ENCODE measurements at places on chromosomes 3 and 15. TPM values are rescaled to one million over a fixed set of nuclear protein-coding genes. Genes with fewer than 3 reads are reported as not detected.

DNA sequence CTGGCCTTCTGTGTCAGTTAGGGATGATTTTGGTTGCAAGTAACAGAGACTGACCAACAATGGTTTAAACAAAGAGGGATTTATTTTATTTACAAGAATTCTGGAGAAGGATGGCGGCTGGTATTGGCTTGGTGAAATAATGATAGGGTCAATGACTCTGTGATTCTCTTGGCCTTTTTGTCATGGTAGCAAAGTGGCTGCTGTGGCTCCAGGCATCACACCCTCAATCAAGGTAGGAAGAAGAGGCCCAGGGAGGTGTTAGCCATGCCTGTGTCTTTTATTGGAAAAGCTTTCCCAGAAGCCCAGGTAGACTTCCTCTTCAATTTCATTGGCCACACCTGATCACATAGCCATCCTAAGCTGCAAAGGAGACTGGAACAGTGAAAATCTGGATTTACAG lies 13.1 kb downstream of the FAM107A start:
- DNase-seq: no peak

GRCh38 chr15:34808016-34808415 lies 12.7 kb upstream of the ACTC1 start:
- no peak for DNase-seq

ANKDD1A gene
- total RNA-seq: 5.9 TPM

DNA sequence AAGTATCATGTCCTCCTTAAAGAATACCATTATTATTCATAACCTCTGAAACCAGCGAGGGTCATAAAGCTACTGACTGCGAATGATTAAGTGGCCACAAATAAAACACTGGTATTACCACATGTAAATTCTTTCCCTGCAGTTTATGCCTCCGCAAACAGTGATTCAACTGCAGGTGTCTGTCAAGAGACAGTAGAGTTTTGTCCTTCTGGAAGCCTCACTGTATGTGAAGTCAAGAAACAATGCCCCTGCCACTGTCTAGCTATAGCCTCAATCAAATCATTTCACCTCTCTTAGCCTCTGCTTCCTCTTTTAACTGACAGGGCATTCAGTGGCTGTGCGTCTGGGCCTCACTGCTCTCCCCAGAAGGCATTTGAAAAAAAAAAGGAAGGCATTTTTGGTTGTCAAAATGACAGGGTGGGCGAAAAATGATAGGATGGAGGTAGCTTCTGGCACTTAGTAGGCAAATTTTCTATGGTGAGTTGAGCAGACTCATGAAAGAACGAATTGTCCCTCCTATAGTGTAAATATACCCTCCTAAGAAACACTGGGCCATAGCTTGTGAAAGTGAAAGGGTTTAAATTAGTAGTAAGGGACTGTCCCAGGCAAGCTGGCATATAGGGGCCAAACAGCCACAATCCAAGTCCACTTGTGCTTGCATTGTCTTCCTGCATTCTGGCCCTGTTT lies 66.7 kb downstream of the FILIP1L start:
- no peak for DNase-seq

DNA sequence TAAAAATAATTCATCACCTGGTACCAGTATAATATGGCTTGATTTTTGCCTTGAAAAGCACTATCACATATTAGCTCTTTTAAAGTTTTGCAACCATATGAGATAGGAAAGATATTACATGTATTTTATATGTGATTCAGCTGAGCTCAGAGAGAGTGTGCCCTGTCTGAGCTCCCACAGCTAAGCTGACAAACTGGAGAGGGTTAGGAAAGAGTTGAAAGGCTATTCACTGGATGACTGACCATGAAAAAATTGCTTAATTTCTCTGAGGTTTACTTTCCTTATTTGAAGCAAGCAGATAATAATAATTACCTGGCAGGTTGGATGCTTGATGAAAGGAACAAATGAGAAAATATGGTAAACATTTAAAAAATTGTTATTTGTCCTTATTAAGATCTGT lies 97.4 kb upstream of the CCDC80 start:
- DNase-seq: no peak

MLF1 gene
- 1.0 TPM for total RNA-seq

- DNase-seq: no peak
These were observed 76.0 kb upstream of the HACD2 start for GRCh38 chr3:123660900-123661299.

DNA sequence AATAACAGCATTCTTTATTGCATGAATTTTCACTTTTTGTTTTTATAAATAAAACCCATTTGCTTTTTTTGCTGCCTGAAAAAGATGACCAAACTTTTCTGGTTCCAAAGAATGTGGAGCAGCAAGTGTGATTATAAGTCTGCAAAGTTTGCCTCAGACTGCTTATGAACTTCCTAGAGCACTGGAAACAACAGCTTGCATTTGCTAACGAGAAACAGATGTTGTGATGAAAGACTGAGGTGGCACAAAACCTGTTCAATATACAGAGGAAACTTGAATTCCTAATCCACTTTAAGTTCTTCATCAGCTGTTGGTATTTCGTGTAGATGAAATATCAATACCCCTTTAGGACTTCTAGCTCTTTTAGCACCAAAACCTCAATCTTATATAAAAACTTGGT lies 9.3 kb downstream of the ZPLD1 start:
- no peak for DNase-seq

DNA sequence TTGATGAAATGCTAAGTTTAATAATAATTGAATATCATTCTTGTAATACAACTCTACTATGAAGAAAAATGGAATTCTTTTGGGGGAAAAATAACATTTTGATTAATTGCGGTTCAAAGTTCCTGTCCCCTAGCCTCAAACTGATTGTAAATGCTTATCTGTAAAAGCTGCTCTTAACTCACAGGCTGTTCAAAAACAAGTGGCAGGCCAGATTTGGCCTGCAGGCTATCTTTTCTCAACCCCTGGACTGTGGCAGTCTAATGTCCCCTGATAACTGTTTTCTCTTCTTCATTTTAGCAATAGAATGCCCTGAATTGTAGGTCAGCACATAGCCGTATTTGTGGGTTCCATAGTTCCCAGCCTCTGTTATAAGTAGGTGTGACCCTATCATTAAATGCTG lies 23.5 kb upstream of the SAMMSON start:
- no peak for DNase-seq

- no peak for DNase-seq
These were observed 77.2 kb upstream of the RASGRF1 start for GRCh38 chr15:79167776-79168175.

AMIGO3 gene
- not detected for total RNA-seq

SLC6A20 gene
- not detected for total RNA-seq

NR2F2 gene
- total RNA-seq: not detected

DNA sequence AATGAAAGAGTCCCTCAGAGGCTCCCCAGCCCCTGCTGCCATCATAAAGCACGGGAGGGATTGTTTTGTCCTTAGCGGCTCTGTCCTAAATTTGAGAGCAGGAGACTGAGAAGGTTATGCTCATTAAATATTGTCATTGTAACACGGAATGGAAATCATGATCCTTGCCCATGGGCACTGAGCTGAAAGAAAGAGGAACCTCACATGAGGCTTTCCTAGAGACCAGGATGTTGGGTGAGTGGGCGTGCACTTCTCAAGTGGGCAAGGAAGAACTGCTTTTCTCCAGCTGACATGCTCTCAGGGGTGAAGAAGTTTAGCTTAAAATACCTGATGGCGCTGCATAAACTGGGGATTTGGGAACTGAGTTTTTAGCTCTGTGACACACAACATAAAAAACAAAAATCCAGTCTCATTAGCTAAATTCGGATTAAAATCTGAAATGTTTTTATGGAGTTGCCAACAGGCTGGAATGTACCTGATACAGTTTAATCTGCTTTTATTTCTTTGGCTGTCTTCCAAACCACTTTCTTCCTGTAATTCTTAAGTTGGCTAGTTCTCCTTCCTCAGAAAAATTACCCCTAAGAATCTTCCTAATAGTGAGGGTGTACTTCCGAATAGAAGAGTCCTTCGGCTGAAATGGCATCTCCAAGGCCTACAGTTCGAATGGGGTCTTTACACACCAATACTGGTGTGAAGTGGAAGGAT lies 31.7 kb downstream of the ADPGK start:
- DNase-seq: no peak

FRMD5 gene
- not detected for total RNA-seq

AHSG gene
- total RNA-seq: not detected

PLIN1 gene
- total RNA-seq: 1.2 TPM

DNA sequence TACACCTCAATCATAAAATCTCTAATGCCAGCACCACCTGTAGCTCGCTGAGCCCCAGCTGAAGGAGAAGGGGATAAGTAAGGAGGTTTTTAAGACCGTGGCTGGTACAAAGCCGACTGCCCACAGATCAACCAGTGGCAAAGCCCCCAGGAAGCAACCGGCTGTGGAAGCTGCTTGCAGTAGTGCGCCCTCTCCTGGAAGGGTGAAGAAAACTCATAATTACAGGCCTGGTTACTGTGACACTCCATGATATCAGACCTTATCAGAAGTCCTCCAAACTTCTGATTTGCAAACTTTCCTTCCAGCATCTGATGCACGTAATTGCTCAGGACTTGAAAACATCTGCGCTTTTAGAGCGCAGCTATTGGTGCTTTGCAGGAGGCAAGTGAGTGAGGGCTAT lies 63.1 kb upstream of the MCTP2 start:
- no peak for DNase-seq

DNA sequence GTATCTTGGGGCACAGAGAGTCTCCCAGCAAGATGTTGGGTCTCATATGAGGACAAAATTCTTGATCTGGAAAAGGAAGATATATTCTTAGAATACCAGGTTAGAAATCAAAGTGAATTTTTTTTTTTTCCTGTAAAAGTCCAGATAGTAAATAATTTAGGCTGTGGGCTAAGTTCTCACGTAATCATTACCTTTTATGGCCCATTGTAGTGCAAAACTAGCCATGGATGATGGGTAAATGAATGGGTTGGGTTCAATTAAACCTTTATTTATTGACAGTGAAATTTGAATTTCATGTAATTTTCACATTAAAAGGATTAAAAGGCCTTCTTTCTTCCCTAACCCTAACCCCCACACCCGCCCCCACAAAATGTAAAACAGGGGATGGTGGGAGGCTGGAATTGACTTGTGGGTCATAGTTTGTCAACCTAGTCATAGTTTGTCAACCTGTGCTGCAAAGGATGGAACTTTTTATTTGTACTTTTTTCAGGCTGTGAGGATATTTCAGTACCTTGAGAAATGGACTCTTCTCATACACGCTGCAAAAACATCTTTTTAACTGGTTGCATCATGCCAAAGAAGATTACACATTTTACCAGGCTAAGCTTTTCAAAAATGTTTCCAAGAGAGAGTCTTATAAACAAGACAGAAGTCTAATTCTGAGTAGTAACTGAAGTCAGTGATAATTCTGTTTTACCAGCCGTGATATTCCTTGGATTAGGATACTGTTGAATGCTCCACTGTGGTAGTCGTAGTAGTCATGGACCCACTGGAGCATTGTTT lies 138.8 kb downstream of the AKAP13 start:
- DNase-seq: no peak

DNA sequence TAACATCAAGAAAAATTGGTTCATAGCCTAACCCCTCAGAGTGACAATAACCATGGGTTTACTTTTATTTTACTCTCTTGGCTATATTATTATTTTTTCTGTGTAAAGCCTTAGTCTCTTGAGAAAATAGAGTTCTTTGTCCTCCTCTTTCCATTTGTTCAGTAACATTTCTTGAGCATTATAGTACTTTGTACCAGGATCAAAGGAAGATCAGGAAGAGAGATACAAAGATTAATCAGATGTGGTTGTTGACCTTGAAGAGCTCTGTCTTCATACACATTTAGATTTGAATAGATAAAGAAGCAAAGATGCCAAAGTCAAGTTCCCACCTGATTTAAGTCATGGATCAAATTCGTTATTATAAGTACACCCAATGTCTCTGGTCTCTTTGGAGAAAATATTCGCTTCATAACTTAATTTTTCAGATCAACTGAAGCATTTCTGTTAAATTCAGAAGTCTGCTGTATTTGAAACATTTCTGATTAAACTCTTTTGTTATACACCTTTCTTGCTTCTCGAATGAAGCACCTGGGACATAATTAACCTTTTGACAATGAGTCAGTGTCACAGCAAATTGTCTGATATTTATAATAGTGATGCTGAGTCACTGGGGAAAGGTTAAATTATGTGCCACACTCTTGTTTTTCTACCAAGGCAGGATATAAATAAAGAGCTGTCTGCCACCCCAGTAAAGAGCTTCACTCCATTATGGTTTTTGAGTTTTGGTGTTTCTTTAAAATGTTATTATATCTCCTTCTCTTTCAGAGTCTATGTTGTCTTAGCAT lies 100.2 kb downstream of the GHSR start:
- DNase-seq: no peak

GOLGA8S gene
- 0.30 TPM for total RNA-seq

CCK gene
- not detected for total RNA-seq

LTK gene
- total RNA-seq: 3.7 TPM

GRCh38 chr3:126435456-126436315 lies 40.0 kb downstream of the ZXDC start:
- DNase-seq: no peak

ZNF80 gene
- total RNA-seq: 1.1 TPM

- DNase-seq: peak; percentile 93
These were observed 139.3 kb downstream of the FOXP1 start for GRCh38 chr3:71444028-71444860.

FAM98B gene
- 22.0 TPM for total RNA-seq

CDHR4 gene
- 0.17 TPM for total RNA-seq

CDC25A gene
- total RNA-seq: not detected

DNA sequence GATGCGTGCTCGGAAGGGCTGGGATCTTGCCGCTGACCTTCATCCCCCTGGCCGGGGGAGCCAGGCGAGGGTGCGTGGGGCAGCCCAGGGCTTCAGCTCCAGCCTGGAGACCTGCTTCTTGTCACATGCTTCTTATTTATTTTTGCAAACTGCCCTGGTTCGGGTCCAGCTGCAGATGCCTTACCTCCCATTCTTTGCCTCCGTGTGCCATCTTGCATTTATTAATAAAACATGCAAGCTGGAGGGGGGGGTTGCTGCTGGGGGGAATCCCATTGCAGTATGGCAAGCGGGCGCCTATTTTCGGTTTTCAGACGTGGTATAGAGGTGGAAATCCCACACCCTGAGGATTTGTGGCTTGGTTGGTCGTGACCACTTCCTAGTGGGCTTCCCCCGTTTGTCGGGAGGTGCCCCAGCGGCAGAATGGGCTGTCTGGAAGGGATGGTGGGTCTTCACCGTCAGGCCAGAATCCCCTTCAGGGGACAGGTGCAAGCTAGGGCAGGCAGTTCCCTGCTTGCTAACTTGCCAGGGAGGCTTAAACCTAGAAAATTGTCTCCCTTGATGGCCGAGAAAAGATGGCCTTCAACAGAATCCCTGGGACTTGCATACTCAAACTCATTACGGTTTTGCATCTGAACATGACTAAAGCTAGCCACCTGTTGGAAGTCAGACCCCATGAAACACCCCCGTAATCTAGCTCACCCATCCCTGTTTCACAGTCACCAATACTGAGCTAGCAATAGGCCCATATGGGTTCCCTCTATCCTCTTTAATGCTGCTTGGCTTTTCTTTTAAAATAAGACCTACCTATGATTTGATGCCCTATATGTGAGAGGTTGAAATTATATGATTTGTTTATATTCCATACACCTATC lies 569 bp downstream of the TMEM266 start:
- peak; percentile 33 for DNase-seq

- no peak for DNase-seq
These were observed 1.2 kb downstream of the GABRB3 start for GRCh38 chr15:26771578-26772153.

SERPINI2 gene
- total RNA-seq: not detected

Measured in CD4-positive, alpha-beta memory T cell (primary cell).